CD4-positive, alpha-beta T cell treated with Interleukin-17A for 1 hour (primary cell): ENCODE measurements at places on chromosomes 7 and 10.

DNA sequence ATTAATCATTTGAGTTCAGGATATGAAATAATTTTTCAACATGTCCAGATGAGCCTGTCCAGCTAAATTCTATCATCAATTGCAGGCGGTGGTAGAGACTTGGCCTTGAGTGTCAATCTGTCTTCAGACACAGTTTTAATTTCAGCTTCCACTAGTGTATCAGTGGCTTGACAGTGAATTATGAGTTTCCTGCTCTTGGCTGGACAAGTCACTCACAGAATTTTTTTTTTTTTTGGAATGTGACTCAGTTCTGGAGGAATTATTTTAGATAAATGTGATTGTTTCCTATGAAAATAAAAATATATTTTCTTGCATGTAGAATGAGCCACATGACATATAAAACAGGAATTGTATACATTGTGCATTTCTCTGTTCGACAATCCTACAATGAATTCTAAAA is 319.9 kb upstream of the AKR1E2 start:
- no peak for DNase-seq

DNA sequence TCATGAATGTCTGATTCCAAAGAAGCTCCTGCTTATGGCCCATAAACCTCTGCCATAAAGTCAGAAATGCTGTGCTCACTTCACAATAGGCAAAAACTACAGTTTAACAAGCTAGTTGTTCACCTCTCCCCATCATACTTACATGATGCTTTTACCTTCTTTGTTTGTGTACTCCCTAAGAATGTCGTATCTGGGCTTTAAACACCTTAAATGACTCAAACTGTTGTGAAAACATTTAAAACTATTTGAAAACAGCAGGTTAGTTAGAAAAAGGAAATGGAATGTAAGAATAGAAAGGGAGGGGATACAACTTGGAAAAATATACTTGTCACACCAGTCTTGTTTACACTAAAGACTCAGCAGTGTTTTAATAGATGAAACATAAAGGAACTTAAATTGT is 128.2 kb upstream of the AGR3 start:
- DNase-seq, result no peak

- no peak for DNase-seq
Measured at GRCh38 chr7:10688544-10688943, 285.1 kb upstream of the PHF14 start.

DNA sequence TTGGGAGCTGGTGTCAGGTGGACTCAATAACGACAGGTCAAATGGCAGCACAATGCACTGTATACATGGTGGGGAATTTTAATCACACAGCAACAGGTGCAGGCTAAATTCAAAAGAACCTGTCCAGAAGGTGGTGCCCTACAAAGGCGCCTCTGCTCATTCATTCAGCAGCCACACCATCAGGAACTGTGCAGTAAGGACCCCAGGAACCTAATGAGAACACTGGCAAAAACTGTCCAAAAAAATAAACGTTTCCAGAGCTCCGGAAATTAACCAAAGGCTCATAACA is 21.9 kb upstream of the CRYGN start:
- DNase-seq, result no peak

DNA sequence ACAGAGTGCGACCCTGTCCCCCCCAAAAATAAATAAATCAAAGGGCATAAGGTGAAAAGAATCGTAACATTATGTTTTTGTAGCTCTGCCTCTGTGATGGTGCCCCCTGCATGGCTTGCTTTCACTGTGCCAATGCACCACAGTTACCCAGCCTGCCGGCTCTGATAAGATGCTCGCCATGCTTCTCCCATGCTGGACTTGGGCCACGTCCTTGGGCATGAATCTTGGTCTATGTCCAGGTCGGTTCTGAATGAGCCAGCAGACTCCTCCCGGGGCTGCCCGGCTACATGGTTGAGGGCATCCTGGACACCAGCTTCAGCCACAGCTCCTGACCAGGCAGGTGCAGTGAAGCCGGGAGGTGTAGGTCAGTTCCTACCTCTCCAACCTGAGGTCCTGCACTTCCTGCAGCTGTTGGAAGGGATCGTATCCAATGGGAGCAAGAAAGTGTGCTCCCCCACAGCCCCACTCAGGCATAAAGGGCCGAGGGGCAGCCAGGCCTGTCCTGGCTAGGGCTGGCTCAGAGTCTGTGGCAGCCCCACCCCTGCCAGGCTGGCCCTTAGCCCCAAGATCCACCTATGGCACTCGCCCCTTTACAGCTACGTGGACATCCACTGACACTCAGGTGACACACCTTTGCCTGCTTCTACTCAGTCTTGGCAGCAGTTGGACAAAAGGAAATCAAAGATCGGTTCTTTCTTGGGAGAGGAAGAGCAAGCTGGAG is 34.1 kb downstream of the CHST3 start:
- DNase-seq, result no peak

DNA sequence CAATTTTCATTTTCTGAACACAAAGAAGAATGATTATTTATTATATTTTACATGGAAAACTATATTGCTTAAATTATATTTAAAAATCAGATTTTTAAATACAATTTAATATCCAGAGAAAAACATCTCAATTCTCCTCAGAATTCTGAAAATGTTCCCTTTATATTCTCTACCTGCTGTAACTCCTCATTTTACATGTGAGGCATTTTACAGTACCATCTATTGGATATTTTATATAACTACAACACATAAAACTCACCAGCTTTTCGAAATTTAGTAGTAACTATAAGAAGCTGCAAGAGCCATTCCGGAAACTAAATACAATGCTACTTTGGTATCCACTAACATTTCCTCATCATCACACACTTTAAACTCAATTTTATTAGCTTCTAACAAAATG is 264.6 kb downstream of the DGKB start:
- DNase-seq, result no peak

GRCh38 chr10:131155876-131156230 is 155.7 kb downstream of the TCERG1L start:
- no peak for DNase-seq

GRCh38 chr7:77680266-77680665 is 16.0 kb upstream of the RSBN1L start:
- no peak for DNase-seq

DNA sequence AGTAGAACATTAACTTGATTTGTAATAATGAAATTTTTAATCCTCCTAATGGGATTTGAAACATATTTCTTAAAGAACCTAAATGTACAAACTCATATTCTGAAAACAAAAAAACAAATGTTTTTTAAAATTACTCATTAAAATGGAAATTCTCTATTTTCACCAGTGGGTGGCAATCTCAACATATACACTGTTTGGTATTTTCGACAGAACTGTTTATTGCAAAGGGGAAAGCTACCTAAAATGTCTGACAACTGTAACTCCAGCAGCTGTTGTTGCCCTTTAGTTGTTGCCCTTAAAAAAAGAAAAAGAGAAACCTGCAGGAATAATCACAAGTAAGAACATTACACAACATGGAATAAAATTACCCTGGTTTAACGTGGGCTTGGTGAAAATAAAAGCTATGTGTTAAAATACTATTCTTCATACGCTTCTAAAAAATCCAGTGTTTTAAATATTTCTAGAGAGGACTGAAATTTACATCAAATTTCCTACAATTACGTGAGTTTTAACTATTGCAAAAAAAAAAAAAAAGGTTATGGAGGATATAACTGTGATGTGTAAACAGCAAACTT is 54.5 kb downstream of the COL1A2 start:
- DNase-seq, result peak; percentile 28

DNA sequence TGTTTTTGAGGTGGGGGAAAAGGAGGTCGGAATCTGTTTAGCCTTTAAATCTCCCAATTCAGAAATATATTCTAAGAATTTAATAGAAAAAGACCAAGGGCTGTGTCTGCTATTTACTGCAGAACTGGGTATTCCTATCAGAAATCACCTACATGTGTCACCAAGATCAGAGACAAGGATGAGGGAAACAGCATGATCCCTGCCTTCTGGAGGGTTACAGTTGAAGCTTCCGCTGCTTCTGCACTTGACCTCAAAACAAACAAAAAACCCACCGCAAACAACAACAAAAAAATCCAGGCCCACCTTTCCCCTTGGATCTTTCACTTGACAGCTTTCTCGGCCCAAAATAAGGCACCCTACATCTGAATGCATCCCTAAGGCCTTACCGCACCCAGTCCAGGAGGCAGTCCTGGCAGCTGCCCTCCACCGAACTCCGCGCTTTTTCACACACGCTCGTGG is 750 bp upstream of the CDK14 start:
- DNase-seq, result no peak

DNA sequence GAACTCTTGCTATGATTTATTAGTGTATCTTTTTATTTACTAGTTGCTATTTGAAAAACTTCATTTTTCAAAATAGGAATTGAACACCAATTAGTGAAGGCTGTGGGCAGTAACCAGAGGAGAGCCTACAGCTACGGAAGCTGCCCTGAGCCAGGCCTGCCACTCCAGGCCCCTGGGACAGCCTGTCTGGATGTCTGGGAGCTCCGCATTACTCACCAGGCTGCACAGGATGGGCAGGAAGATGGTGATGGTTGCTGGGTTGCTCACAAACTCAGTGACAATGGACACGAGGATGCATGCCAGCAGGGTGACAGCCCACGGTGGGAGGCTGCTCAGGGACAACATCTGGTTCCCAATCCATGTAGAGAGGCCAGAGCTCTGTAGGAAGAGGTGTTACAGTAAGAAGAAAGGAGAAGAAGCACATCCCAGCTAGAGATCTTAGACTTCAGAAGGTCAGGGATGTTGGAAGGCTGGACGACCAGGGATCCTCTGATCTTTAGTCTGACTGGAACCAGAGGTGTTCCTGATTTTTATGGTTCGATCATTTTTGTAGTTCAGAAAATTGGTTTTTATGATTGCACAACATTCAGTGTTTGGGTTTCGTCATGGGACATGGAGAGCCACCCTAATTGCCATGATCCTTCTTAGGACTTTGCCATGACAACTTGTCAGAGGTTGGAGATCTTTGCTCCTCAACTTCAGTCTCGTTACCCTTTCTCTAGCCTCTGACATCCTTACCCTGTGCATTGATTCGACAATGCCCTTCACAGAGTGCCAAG is 23.2 kb downstream of the STMP1 start:
- DNase-seq, result no peak

- no peak for DNase-seq
Measured at GRCh38 chr10:85490431-85490830, 876.2 kb downstream of the GRID1 start.

- no peak for DNase-seq
Measured at GRCh38 chr7:95974108-95974507, 201.8 kb downstream of the DYNC1I1 start.

GRCh38 chr10:132685101-132685891 is 100.7 kb downstream of the NKX6-2 start:
- DNase-seq, result no peak

DNA sequence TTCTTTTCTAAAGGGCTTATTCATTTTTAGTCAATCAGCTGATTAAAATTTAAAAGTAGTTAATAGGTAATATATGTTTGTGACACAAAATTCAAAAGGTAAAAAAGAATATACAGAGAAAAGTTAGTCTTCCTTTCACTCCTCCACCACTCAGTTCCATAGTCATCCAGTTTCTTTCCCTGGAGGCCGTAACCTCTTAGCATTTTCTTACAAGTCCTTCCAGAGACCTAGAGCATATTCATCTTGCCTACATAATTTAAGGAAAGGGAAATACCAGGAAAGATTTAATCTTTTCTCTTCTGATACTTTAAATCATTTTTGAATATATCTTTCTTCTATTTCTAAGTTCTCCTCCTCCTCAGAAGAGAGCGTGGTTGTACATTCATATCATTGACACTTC is 10.1 kb downstream of the GBF1 start:
- no peak for DNase-seq

- DNase-seq, result no peak
Measured at GRCh38 chr7:107915541-107915940, 24.6 kb downstream of the DLD start.

GRCh38 chr10:86262688-86263181 is 103.9 kb downstream of the GRID1 start:
- no peak for DNase-seq

- no peak for DNase-seq
Measured at GRCh38 chr7:22386865-22387264, 29.9 kb upstream of the RAPGEF5 start.

- no peak for DNase-seq
Measured at GRCh38 chr10:42961796-42962109, 115.1 kb upstream of the RET start.

DNA sequence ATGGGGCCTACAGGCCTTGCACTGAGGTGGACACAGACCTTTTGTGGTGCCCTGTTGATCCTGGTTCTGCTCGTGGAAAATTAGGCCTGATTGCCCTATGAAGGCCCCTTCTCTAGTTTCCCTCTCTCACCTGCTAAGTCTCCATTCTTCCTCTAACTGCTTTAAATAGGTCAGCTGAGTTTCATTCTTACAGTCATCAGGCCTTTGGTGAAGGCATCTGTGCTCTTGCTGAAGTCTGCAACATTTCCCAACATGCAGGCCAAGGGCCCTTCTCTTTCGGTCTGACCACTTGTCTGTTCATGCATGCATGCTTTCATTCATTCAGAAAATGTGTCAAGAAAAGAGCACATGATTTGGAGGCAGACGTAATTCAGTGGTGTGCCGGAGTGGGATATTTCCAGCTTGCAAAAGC is 244.0 kb downstream of the BUB3 start:
- DNase-seq, result no peak

DNA sequence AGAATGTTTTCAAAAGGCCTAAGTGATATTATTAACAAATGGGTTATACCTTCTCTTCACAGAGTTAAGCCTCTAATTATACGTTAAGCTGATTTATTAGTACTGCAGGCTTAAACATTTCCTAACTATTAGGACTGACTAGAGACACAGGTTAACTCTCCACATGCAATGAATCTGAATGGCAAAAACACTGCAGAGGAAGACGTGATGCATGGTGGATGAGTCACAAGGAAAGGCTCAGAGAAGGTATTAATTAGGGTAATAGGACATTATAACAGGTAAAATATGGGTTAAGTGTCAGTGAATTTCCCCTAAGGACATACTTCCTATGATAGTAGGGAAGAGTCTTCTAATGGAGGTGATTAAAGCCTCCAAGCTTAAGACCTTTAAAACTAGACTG is 24.7 kb upstream of the SEM1 start:
- DNase-seq, result no peak

- DNase-seq, result peak; percentile 83
Measured at GRCh38 chr7:155206318-155207020, 91.2 kb upstream of the INSIG1 start.

DNA sequence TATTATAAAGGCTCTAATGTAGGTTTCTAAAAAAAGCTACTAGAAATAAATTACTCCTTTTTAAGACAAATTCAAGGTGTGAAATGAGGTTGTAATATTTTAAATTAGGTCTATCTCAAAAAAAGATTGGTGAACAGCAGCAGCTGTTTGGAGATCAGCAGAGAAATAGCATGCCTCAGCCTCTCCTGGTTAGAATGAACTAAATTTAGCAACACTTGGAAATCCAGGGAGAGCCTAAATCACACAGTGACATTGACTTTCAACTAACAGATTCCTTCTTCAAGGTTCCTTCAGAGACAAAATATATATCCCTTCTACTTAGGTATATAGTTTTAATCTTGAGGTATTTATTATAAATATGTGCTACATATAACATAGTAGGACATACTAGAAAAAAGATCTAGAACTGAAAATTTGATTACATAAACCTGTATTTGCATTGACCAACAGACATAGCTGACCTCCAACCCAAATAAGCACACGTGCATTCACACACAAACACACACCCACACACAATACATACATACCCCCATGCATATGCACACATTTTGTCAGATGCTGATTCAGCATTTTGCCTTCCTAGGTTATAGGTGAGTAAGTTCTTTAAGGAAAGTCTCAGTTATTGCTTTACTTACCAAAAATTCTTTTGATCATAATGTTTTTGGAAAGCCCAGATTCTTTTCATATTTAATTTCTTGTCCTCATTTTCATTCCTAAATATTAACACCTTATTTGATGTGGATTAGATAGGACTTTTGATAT is 47.3 kb downstream of the DGKB start:
- no peak for DNase-seq
